WTC11 (cell line): ENCODE measurements at places on chromosomes 7 and 10.

GRCh38 chr7:149870701-149871483 is 2.9 kb upstream of the ATP6V0E2 start:
- DNase-seq: no peak

- no peak for DNase-seq
Measured at GRCh38 chr10:88782222-88782621, 20.3 kb upstream of the LIPM start.

DNA sequence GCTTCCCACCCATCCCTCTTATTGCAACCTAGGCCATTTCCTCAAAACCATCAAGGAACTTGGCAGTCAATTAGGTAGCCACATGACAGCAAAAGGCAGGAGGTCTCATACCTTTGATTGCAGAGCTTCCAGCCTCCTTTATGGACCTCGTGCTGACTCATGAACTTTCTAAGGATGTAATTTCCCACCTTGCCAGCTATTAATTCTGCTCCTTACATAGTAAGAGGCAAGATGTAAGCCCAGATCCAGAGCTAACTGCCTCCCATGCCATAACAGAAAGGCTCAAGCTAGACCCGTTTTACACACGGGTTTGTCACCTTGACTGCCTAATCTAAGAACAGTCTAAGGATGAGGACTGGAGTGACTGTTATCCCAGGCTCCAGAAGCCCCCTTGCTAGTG is 565.7 kb downstream of the KCNMA1 start:
- no peak for DNase-seq

- no peak for DNase-seq
Measured at GRCh38 chr10:69437321-69438259, 13.7 kb upstream of the TSPAN15 start.

- DNase-seq: no peak
Measured at GRCh38 chr10:48601789-48602188, 3.1 kb downstream of the ARHGAP22 start.

DNA sequence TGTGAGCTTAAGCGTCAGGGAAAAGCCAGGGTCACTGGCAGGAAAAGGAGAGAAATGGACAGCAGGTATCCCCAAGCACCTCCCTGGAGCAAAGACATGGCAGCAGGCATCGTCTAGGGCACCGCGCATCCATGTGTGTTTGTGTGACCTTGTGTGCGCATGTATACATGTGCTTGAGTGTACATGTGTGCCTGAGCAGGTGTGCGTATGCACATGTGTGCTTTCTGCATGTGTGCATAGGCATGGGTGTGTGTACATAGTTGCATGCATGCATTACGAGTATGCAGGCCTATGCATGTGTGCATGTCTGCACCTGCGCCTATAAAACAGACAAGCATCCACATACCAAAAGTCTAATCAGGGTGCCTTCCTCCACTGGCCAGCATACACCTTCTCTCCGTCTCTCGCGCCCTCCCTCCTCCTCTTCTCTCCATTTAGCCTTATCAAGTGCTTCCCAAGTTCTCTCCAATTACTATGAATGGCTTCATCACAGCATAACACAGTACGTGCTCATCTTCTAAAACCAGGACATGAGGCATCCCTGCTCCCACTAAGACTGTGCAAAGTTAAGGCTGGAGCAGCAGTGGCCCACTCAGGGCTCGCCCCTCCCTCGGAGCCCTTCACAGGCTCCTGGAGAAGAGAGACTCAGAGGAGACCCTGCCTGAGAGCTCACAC is 30.6 kb downstream of the RASGEF1A start:
- DNase-seq: no peak

GRCh38 chr10:119165171-119166117 is at the start of gene SFXN4:
Gene SFXN4, minus strand, starts transcription at chr10:119165714. Its CDS starts 67 bp downstream, at chr10:119165647.
- DNase-seq: peak; percentile 62

GRCh38 chr7:99428972-99429566 is 9.5 kb downstream of the PTCD1 start:
- DNase-seq: no peak

DNA sequence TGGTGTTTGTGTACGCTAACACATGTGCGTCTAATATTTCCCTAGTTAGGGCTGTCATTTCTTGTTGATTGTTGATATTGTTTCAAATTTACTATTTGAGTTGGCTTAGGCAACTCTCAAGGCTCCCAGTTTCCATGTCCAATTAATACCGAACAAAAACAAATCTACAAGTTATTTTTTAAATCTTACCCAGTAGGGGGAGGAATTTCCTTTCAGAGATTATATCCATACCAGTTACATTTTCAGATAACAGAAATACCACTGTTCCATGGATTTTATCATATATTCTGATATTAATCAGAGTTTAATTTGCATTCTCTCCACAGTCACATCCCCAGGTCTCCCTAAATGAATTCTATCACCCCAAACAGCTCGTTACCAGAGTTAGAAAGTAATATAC is 7.2 kb upstream of the AKR1B10 start:
- DNase-seq: no peak

DNA sequence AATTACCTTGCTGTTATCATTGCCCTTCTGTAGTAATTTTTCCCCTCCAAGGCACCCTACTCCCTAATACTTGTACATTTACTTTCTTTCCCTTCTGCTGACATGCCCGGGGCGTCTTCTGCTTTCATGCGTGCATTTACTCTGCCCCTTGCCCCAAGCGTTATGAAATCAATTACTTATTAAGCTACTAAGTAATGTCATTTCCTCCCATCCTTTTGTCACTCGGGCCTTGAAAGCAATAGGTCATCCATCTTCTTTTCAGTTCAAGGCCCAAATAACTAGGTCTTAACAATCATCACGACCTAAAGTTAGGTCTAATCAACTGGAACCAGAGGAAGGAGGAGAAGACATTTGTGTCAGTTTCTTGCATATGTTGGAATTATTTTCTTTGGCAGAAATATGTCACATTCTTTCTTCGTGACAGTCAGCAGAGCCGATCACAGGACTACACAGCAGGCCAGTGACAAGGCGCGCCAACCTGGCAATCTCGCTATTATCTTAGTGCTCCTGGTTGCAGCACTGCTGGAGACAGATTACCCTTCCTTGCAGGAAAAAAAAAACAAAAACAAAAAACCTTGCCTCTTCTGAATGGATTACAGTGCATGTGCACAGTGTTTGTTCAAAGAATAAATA is 179.2 kb downstream of the RELN start:
- DNase-seq: no peak

- no peak for DNase-seq
Measured at GRCh38 chr10:65571011-65571570, 1354.7 kb upstream of the LRRTM3 start.

GRCh38 chr7:76343294-76343930 is 15.4 kb downstream of the YWHAG start:
- DNase-seq: no peak

DNA sequence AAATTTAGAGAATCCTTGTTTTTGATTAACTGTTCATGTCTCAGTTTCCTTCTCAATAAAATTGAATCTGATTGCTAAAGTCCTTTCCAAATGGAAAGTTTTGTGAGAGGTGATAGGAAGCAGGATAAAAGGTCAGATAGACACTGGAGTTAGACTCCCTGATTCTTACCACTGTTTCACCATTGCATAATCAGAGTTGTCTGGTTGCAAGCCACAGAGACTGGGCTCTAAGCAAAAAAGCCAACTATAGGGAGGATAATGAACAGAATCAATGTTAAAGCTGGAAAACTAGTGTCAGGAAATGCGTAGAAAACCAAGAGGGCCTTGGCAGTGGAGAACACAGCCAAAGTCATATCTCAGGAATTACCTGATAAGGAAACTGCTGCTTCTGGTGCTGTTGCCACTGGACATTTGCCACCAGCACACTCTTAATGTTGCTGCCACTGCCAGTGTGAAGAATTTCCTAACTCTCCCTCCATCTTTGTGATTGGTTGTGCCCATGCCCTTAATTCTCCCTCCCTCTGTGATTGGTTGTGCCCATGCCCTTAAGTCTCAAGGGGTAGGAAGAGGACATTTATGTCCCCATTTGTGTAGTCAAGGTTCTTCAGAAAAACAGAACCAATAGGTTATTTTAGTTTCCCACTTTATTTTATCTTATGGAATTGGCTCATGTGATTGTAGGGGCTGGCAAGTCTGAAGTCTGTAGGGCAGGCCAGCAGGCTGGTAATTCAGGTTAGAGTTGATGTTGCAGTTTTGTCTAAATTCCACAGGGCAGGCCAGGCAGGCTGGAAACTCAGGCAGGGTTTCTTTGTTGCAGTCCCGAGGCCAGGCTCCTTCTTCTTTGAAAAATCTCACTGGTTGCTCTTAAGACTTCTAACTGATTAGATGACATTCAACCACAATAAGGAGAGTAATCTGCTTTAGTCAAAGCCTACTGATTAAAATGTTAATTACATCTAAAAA is 639.0 kb downstream of the REEP3 start:
- no peak for DNase-seq

DNA sequence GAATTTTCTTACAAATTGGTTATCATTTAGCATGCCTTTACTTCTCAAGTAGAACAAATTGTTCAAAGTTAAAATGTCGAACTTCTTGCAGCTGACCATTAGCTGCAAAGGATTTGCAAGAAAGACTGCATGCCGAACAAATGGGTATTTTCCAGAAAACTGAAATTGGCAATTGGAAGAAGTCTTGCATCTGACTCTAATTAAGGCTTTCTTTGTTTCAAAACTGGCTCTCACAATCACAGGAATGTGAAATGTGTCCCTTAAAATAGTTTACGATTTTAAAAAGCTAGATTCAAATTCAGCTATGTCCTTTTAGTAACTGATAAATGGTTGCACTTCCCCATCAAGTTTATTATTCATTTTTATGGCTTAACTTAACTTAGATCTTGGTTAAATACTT is 207.9 kb downstream of the ARL4A start:
- no peak for DNase-seq

- peak; percentile 53 for DNase-seq
Measured at GRCh38 chr7:149692557-149692982, 80.8 kb downstream of the ZNF467 start.

GRCh38 chr7:90677486-90678404 is 81.6 kb downstream of the CDK14 start:
- DNase-seq: no peak

- DNase-seq: no peak
Measured at GRCh38 chr10:114081911-114082583, 38.4 kb downstream of the ADRB1 start.

DNA sequence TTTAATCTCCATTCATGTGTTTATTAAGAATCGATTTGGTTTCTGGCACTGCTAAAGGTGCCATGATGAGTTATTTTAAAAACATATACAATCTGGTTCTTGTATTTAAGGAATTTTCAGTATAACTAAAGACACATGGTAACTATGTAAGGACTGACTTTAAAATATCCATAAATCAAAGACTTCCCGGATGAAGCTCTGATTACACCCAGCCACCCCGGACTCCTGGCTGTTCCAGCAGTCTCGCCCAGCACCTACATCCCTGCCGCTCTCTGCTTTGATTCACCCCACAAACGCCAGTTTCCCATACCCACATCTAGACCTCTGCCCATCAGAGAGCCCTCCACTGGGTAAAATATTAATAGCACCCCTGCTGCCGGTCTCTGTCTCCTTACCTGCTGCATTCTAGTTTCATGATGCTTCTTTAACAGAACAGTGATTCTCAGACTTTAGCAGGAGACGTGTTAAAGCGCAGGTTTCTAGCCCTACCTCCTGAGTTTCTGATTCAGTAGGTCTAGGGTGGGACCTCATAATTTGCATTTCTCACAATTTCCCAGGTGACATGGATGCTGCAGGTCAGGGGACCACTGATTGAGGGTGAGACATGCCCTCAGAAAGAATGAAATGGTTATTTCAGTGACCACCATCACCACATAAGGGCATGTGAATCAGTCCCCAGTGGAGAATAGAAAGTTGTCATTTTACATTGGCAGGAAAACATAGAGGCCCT is 185.7 kb downstream of the KIAA1217 start:
- no peak for DNase-seq

DNA sequence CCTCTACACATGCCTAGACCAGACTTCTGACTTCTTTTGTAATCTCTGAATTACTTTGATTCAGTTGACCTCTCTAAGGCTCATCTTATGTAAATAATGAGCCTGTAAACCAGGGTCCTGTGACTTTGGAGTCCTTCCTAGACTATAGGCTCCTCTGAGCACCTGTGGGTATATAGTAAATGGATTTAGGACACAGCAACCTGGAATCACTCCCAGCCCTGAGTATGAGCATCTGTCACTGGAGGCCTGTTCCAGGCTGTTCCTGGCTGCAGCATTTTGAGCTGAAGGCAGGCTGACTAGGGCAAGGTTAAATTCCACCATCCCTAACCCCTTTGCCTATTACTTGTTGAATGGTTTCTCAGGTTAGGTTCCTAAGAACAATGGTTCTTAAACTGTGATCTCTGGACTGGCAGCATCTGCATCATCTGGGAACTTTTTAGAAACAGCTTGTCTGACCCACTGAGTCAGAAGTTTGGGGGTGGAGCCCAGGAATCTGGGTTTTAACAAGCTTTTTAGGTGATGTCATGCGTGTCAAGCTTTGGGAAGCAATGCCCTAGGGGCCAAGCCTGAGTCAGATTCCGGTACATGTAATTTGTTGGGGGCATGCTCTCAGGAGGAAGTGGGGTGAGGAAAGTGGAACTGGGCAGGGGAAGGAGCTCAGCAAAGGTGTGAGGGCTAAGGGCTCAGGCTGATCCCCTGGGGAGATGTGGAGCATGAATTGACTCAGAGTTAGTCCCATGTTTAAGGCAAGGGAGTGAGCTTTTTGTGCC is 28.2 kb downstream of the MINDY4 start:
- DNase-seq: no peak

DNA sequence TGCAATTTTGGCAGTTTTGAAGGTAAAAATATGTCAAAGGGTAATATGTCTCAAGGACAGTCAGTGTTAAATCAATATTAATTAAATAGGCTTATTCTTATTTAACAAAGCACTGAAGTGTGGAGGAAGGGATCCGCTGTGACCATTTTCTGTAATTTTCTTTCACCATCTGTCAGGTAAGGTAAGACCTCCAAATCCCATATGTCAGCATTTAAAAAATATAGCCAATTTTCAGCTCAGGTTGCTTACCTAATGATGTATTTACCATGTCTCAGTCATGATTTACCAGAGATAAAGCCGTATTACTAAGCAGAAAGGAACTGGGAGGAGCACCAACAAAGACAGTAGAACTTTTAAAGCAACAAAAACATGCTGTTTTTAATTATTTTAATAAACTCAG is 683.9 kb downstream of the CCSER2 start:
- no peak for DNase-seq

GRCh38 chr7:56079450-56080185 is 13.1 kb downstream of the PHKG1 start:
- DNase-seq: peak; percentile 26

- peak; percentile 36 for DNase-seq
Measured at GRCh38 chr10:96374639-96374984, 15.8 kb upstream of the OPALIN start.

DNA sequence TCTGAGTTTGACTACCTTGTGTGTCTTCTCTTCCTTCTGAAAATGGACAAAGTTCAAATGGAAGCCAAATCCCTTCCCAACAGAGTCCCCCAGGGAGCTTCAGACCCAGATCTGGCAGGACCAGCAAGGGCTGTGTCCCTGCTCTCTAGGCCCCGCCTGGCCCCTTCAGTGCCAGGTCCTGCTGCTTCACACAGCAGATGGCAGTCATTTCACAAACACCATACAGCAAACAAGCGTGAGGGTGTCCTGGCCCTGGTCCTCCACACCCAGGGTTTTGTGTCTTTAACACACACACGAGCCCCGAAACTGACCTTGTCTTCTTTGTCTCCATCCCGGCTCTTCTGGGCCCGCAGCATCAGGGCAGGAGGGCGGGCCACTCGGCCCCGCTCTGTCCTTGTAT is 145.0 kb downstream of the TCERG1L start:
- DNase-seq: no peak
